ENCODE measurements at places on chromosomes 4 and X.

DNA sequence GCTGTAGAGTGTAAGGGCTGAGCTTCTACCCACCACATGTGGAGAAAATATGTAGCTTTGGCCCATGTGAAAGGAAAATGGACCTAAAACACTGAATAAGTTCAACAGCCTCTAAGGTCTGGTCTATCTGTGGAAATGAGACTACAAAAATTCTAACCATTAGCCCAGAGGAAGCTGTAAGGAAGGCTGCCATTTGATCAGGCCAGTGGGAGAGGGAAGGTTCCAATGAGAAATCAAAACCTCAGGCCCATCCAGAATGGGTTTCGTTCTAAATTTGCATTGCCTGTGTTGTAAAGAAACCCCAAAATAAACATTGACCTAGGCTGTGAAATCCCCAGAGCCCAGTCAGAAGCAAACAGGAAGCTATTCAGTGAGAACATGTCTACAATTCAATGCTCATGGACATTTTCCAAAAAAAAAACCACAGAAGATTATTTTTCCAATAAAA lies 320.4 kb upstream of the SLC7A11 start:
- no peak for DNase-seq

GRCh38 chr4:137471895-137472294 lies 60.4 kb downstream of the PCDH18 start:
- DNase-seq, result no peak

- no peak for DNase-seq
Observed at GRCh38 chr4:162101337-162101736, 62.5 kb downstream of the FSTL5 start.

GRCh38 chr4:24211856-24212255 lies 322.0 kb upstream of the PPARGC1A start:
- no peak for DNase-seq

- DNase-seq, result no peak
Observed at GRCh38 chr4:11719879-11720278, 291.2 kb upstream of the HS3ST1 start.

- DNase-seq, result no peak
Observed at GRCh38 chr4:82553020-82553419, 8.8 kb downstream of the TMEM150C start.

DNA sequence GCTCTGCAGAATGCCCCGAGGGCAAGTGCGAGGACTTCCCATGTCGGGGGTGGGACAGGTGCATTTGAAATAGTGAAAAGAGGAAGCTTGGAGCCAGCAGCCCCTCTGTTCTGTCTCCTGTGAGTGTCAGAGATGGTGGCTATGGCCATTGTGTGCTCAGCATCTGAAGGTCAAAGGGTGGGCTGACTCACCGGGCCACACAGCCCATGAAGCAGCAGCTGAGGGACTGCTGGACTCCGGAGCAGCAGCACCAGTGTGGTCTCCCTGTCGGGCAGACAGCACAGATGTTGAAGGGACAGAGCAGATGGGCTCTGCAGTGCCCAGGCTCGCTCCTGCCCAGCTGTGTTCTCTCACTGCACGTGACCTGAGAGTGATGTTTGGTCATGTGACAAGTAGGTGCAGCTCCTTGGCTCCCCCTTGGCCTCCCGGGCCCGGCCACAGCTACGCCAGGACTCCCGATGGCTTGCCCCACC lies 53.5 kb downstream of the TBC1D14 start:
- no peak for DNase-seq

- no peak for DNase-seq
Observed at GRCh38 chrX:100376576-100376975, 33.5 kb downstream of the PCDH19 start.

DNA sequence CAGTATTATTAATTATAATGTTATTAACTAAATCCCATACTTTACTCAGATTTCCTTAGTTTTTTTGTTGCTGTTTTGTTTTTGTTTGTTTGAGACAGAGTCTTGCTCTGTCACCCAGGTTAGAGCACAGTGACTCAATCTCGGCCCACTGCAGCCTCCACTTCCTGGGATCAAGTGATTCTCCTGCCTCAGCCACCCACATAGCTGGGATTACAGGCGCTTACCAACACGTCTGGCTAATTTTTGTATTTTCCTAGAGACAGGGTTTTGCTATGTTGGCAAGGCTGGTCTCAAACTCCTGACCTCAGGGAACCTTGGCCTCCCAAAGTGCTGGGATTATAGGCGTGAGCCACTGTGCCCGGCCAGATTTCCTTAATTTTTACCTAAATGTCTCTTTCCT lies 72.2 kb downstream of the ANAPC4 start:
- DNase-seq, result no peak

DNA sequence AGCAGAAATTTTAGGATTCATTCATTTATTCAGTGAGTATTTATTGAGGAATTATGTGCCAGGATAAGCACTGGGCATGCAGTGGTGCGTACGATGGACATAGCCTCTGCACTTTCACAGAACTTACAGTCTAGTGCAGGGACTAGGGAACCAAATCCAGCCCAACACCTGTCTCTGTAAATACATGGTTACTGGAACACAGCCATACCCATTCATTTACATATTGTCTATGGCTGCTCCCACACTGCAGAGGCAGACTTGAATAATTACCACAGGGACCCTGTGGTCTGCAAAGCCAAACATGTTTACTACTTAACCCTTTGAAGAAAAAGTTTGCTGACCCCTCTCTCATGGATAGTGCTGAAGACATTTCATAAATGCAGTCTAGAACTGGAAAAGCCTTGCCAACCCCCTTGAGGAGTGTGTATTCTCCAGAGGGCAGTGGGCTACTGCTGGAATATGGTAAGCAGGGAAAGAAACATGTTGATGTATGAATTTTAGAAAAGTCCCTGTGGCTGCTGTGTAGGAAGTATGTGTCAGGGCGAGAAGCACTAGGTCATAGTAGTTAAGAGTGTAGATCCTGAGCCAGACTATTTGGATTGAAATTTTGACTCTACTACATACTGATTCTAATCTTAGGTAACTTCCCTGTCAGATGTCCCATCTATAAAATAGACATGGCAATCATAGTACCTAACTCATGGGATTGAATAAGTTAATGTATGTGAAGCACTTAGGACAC lies 75.5 kb downstream of the GALNT7 start:
- no peak for DNase-seq

DNA sequence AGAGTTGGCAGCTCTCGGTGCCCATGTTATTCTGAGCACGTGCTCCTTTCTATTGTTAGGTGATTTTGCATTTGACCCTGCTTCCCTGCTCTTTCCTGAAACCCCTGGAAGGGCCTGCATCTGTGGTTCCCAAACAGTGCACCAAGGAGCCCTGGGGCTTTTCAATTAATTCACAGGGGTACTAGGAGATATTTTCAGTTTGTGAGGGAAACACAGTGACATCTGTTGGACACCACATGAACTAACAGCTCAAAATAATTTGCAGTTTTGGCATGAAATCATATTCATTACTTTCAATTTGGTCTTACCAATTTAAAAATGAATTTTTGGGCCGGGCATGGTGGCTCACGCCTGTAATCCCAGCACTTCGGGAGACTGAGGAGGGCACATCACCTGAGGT lies 156.6 kb downstream of the GATB start:
- no peak for DNase-seq

DNA sequence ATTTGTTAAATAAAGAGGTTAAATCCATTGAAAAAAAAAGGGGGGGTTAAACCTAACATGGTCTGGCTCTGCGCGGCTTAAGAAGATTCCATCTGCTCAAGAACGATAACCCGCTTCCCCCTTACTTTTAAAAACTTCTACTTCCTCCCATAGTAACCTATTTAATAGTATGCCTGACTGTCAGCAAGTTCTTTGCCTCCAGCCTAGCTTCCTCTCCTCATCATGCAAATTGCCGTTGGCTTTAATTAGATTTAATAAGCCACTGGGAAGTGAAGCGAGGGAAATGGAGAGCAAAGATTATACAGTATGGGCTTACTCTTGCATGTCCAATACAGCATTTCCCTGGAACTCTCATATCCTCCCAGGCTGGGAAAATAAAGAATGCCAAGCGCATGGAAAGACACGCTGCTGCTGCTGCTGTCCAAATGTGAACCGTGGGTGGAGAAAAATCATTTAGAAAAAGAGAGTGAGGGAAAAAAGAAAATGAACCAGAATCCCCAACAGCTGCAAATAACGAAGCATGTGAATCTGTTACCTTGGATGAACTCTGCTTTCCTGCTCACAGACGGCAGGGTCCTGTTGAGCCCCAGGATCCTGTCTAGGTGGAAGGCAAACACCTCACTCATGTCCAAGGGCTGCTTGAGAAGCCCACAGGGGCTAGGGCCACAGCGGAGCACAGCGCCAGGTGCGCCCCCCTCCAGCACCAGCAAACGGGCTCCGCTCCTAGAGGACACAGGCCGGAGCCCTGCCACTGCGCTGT lies 2.7 kb downstream of the GASK1B start:
- no peak for DNase-seq

DNA sequence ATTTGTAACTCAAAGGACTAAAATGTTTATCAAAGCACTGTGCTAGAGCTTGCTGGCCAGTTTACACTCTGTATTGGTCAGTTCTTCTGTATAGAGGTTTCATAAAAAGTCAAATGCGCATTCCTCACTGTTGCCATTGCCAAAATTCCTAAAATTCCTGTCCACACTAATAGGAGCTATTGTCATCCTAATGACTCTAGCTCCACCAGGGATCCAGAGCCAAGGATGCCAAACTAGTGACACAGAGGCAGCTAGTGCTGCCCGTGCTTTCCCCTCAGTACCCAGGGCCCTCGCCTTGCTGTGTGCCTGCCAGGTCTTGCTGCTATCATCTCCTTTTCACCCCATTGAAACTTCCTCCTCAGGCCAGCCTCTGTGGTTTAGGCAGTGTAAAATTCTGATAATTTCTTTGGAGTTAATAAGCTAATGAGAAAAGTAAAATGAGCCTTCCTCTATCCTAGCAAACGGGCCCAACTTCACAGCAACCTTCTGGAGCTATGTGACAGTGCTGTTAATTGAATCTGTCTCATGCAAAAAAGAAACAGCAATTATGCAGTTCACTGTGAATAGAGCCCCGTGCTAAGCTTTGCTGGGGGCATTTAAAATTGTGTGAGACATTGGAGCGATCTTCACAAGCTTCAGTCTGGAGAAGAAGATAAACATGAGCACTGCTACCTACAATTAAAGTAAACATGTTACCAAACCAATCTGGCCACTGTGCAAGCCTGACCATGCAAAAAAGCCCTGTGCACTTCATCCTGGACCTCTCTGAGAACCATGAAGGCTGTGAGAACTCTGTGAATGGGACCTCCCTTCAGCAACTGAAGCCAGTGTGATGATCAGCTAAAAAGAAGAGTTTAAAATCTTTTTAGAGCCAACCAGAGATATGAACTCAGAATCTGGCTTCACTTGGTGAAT lies 43.1 kb upstream of the FGF2 start:
- DNase-seq, result no peak

- no peak for DNase-seq
Observed at GRCh38 chrX:103780336-103781061, 3.9 kb downstream of the PLP1 start.

- DNase-seq, result no peak
Observed at GRCh38 chr4:80529026-80529425, 193.5 kb downstream of the CFAP299 start.

DNA sequence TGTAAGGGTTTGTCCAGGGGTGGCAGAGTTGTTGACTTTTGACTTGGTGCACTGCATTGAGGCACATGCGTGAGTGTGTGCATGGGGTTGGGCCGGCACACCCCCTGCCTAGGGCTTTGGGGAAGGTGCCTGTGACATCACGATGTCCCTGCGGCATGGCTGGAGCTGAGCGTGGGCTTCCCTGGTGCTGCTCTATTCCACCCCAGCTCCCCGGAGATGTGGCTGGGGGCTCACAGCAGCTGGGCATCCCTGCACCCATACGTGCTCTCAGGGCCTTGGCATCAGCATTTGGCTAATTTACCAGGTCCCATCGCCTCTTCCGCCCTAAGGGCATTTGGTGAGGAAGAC lies 5.7 kb downstream of the PSAPL1 start:
- no peak for DNase-seq

- DNase-seq, result no peak
Observed at GRCh38 chr4:122588453-122589238, 32.2 kb downstream of the IL21 start.

DNA sequence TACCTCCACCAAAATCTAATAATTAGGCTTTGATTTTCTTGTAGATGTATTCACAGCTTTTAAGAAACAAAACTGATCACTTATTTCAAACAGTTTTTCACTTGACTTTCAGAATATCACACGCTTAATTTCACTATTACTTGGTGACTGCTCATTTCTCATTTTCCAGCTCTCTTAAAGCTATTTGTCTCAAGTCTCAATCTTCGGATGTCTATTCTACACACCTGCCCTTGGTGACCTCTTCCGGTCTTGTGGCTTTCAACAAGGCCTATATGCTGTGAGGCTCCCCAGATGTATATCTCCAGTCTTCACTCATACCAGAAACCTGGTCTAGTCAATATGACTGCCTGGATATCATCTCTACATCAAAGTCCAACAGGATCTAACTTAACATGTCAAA lies 34.9 kb upstream of the ANXA10 start:
- DNase-seq, result no peak

- DNase-seq, result no peak
Observed at GRCh38 chr4:111362941-111363361, 740.1 kb upstream of the PITX2 start.

DNA sequence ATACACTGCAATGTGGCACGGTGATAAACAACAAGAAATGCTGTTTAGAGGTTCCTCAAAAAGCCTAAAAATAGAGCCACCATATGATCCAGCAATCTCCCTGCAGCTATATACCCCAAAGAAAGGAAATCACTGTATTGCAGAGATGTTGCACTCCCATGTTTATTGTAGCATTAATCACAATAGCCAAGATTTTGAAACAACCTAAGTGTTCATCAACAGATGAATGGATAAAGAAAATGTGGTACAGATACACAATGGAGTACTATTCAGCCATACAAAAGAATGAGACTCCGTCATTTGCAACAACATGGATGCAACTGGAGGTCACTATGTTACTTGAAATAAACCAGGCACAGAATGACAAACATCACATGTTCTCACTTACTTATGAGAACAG lies 365.8 kb upstream of the DIPK2B start:
- DNase-seq, result no peak

DNA sequence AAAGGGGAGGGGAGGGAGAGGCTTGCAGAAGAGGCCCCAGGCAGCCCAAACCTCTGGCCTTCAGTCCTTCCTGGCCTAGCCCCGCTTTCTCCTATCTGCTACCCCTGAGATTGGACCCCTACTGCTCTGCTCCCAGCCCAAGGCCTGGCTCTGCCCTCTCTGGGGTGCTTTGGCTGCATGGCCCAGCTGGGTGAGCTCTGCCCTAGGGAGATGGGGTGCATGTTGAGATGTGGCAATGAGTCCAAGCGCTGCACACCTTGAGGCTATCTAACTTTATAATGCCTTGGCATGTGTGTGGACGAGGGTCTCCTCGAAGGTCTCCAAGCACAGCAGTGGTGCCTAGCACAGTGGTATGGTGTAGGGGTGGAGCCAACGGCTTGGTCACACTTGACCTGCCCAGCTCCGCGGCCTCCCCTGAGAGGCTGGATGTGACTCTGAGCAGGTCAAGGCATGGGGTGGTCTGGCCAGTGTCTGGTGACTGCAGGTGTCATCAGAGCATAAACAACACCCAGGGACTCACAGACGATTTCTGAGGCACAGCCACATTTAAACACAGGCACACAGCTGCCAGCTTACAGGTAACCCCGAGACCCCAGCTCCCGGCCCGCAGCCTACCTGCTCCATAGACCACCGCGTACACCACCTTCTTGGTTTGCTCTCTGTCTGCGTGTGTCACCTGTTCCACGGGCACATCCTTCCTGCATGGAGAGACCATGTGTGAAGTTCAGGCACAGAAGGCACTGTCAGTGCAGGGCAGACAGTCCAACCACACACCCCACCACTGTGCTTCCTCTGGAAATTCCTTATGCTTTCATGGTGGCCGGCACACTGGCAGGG lies 36.3 kb downstream of the NAT8L start:
- no peak for DNase-seq
